ENCODE measurements at places on chromosomes 7 and 10.
A peak's percentile ranks its signal among the peaks of the same experiment; 100 is the strongest.

GRCh38 chr7:159012353-159013069, 132.2 kb downstream of the VIPR2 start:
- DNase-seq, result no peak

GRCh38 chr10:72557362-72557761, 68.5 kb downstream of the MICU1 start:
- DNase-seq, result no peak

GRCh38 chr10:123562387-123562786, 103.8 kb upstream of the GPR26 start:
- DNase-seq, result no peak

DNA sequence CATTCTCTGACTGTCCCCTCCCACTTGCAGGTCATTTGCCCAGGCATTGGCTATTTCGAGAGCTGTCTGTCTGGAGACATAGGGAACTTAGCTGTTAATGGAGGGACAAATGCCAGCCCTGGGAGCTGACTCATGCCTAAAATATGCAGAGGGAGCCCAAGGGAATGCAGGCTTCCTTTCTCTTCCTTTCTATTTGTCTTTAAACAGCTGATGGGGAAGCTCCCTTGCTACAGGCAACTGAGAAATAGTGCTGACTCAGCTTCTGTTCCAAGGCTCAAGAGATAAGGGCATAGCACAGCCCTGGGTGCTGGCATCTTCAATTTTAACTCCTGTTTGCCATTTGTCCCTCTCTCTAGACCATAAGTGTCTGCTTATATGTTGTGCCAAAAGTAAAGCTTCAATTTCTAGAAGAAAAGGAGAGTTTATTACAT, 82.7 kb upstream of the C1GALT1 start:
- DNase-seq, result peak; percentile 96

DNA sequence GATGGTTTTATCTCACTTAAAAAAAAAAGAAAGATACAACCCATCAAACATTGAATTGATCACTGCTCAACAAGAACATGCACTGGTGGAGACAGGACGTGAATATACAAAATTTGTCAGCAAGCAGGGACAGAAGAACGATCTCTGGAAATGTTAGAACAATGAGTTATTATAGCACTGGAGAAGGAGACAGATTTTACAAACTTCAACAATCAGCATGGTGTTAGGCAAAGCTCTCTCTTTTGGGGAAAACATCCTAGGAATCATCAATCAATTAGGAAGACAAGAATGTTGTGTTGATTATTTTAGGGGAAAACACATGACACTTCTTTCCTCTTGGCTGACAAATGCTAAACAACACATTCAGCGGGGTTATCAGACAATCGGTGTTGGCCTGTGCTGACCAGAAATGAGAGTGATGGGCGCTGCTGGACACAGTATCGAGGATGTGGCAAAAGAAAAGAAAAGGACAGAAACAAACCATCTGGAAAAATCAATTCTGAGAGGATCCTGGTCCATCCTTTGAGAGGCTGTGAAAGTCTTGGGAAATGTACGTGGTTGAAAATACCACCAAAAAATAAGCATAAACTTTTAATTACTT, 103.9 kb downstream of the RAPGEF5 start:
- no peak for DNase-seq

- no peak for DNase-seq
These were observed 157.2 kb downstream of the PTPRN2 start for GRCh38 chr7:158430308-158431034.

GRCh38 chr7:8068892-8069686, 100.5 kb downstream of the GLCCI1 start:
- DNase-seq, result no peak

DNA sequence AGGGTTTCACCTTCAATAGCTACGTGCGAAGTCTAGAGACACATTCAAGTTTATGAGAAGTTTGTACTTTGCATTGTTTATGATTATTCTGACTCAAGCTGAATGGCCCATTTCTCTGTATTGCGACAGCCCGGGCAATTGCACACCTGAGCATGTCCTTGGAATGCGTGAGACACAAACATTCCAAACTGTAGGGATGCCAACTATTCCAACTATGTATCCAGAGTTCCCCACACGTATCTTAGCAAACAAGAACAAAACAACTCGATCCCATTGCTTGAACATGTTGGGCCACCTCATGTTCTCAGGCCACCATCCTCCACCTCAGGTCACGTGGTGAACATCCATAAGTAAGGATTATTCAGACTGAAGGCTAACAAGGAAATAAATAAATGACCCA, 51.4 kb upstream of the EGFR start:
- DNase-seq, result peak; percentile 41

DNA sequence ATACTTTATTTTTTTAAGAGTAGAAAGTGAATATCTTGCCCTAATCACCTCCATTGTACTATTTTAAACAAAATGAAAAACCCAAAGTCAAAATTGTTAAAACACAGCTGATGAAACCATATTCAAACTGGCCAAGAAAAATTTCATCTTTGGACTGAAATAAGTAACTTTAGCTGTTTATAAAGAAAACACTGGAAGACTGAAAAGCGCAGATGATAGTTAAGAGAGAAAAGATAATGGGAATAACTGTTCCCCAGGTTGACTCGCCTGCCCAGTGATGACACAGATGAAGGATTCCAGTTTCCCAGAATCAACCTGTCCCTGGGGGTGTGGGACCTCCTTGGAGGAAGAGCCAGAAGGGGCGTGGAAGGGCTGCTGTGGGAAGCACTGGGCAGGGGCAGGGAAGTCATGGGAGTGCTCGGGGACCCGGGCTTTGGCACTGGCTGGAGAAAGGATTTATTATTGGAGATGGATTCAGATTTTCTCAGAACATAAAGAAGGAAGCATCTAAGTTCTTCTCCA, 43.1 kb downstream of the DENND2A start:
- DNase-seq, result no peak

- no peak for DNase-seq
These were observed 164.9 kb upstream of the NEBL start for GRCh38 chr10:21061982-21062381.

GRCh38 chr10:1449572-1450205, 287.6 kb downstream of the ADARB2 start:
- DNase-seq, result no peak

DNA sequence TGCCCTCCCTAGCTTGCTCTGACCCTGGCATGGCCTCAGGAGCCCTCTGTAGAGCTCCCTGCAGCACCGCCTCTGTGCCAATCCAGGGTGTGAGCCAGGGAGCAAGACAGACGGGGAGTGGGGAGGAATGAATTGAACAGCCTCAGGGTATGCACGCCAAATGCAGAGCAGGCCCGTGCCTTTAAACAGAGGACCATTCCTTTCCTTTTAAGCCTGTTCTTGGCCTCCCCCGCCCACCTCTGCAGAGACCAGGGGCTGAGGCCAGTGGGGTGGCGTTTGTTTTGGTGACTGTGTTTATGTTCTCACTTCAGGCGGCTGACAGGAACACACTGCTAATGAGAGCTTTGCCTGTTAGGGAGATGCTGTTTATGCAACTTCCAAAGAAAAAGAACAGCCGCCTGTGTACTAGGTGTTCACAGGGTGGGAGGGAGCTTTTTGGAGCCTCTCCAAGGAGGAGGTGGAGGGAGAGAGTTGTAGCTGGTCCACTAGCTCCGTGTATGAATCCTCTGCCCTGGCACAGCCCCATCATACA, 528.1 kb upstream of the DPP6 start:
- no peak for DNase-seq

- DNase-seq, result no peak
These were observed 356.8 kb downstream of the GLRX3 start for GRCh38 chr10:130493021-130493420.

GRCh38 chr7:71488308-71488707, 356.4 kb downstream of the GALNT17 start:
- DNase-seq, result no peak

DNA sequence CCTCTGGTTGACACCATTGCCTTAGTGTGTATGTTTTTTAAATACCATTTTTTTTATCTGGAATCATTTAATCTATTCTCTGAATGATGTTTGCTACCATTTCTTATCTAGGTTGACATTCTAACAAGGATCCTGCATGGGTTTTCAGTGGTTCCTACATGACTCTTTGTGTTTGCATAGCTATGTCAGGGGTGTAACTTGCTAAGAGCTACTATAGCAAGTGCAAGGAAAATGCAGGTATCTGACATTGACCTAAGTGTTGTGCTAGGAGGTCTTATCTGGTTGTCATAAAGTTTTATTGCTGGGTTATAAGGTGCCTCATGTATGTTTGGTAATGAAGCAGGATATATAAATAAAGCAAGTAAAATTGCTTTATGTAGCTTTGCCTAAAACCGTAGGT, 183.2 kb downstream of the PLXDC2 start:
- no peak for DNase-seq

- no peak for DNase-seq
These were observed 45.7 kb downstream of the PAPSS2 start for GRCh38 chr10:87705339-87705738.

DNA sequence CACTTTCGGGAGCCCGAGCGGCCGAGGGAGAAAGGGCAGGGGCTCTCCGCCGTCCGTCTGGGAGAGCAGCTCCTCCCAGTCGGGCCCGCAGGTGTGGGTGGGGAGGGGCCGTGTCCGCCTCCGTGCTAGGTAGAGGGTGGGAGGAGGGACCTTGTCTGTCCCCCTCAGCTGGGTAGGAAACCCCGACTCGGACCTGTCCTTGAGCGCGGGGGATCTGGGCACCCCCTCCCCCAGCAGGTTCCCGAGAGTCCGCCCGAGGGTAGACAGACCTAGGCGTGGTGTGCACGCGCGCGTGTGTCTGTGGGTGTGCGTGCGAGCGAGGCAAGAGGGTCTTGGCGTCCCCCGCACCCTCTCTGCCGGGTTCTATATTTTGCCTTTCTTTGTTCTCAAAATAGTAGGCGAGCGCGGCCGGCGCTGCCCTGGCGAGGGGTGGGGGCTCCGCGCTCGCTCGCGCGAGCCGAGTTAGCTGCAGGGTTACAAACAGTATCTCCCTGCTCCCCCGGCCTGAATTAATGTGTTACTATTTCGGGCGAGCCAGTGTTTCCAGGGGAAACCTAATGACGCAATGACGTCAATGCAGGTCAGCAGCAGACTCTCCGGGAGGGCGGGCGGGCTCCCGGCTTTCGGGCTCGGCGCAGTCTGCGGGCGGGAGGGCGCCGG, 73.9 kb upstream of the LEP start:
- DNase-seq, result peak; percentile 66

DNA sequence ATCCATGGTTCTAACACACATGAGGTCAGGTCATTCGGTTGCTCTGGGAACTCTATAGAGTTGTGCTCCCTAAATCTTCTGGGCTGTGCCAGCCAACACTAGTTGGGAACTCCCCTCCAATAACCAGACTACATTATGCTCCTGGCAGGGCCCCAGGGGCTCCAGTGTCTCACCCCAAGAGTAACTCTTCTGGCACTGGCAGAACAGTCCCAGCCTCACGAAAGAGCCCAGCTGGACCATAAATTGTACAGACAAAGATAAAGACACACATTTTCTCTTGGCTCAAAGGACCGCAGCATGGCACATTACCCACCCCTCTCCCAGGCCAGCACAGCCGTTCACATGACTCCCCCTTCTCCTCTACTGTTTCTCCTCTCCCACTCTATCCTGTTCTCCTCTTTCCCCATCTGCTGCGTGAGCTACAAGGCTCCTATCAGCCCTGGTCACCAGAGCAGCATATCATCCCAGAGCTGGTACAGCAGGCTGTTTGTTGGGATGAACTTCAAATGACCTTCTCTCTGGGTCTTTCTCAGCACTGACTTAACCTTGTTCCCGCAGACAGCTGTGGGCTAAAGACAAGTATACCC, 230.6 kb downstream of the PLXNA4 start:
- no peak for DNase-seq

DNA sequence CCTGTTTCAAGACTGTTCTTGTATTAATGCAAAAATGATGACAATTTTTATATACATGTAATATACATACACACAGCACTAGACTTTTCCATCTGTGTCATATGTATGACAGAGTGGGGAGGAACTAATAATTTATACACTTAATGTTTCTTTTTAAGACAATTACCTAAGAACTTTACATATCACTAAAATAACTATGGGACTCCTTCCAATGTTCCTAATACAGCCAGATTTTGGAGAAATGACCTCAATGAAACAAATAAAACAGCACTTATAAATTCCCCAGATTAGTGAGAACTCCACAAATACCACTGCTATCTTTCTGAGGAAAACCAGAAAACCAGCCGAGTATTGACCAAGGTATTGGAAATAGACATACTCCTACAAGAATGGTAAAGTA, 199.4 kb downstream of the ELMO1 start:
- no peak for DNase-seq

DNA sequence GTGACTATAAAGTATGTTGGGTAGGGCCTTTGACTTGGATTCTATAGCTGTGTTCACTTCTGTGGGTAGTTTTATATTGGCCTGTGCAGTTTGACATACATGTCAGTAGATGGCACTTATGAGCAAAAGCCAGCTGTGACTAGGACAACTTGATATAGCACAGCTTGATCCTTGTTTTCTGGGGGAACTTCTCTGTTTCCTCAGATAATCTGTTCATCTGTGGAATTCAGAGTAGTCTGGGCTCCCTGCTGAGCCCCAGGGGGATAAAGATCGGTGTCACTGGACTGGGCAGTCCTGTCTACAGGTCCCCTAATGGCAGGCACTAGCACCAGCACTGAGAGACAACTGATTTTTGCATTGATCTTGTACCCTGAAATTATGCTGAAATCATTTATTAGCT, 25.4 kb downstream of the CYP2C9 start:
- peak; percentile 50 for DNase-seq

DNA sequence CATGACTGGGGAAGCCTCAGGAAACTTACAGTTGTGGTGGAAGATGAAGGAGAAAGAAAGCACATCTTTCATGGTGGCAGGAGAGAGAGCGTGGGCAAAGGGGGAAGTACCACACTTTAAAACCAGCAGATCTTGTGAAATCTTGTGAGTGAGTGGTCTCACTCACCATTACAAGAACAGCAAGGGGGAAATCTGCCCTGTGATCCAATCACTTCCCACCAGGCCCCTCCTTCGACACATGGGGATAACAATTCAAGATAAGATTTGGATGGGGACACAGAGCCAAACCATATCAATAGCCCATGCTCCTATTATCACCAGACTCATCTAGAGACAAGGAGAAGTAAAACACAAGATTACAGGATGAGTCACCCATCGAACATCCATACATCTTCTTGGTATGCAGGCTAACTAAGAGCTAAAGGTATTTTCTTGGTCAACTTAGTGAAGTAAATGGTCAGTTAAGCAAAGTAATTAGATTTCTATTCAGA, 55.3 kb upstream of the YAE1 start:
- DNase-seq, result peak; percentile 18

- no peak for DNase-seq
These were observed 11.0 kb downstream of the PDGFA start for GRCh38 chr7:508461-509170.

GRCh38 chr10:86654411-86655172, at the start of gene OPN4:
Gene OPN4 (plus strand): TSS chr10:86654547. CDS start chr10:86654784, 237 bp downstream.
- peak; percentile 64 for DNase-seq

GRCh38 chr10:114174695-114175188, 739 bp upstream of the CCDC186 start:
- no peak for DNase-seq

DNA sequence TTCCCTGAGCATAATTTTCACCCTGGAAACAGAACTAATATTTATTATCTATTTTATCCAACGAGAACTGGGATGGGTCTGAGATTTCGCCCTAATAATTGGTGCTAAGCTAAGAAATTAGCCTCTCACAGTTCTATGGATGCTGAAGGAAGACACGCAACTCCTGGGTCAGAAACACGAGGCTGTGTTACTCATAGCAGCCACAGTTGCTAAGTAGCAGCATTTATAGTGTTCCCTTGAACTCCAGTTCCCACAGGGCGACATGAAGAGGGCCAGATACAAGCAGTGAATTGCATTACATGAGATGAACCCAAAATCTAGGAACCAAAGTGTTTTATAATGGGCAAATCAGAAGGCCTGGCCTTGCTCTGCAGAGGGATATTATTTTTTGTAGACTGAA, 109.8 kb upstream of the AGR3 start:
- no peak for DNase-seq
